ENCODE measurements at places on chromosomes 5 and 9. TPM values are rescaled to one million over a fixed set of nuclear protein-coding genes. Genes with fewer than 3 reads are reported as not detected.

DNA sequence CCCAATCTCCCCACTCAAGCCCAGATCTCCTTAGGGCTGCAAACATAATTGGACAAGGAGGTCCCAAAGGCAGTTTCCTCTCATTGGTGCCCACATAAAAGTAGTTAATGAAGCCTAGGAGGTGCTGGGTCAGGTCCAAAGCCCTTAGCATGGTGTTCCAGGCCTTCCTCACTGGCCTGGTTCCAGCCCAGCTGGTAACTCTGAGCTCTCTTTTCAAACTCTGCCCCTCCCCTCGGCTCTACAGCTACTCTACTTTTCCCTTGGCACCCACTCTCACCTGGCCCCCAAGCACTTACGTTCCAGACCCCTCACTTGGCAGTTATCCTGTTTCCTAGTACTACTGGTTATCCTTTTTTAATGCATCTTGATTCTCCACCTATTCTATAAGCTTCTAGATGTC is 9.9 kb downstream of the SEPTIN8 start:
- DNase-seq: no peak

GRCh38 chr5:132010989-132011621 is 353 bp downstream of the ACSL6 start:
- no peak for DNase-seq

- no peak for DNase-seq
Measured at GRCh38 chr5:68444833-68445232, 229.3 kb downstream of the PIK3R1 start.

GRCh38 chr9:101664453-101664852 is 69.7 kb upstream of the PPP3R2 start:
- DNase-seq: no peak

GRCh38 chr5:39424736-39425637 is at the start of gene DAB2:
DAB2 (minus strand) TSS chr5:39424980; CDS start chr5:39394320, 30,660 bp downstream.
- DNase-seq: peak; percentile 59

- DNase-seq: no peak
Measured at GRCh38 chr5:3325201-3325971, 270.2 kb upstream of the IRX1 start.

- DNase-seq: no peak
Measured at GRCh38 chr9:98216391-98216790, 24.0 kb upstream of the CORO2A start.

GRCh38 chr5:111299067-111299481 is 74.9 kb downstream of the CAMK4 start:
- no peak for DNase-seq

- no peak for DNase-seq
Measured at GRCh38 chr5:14054965-14055963, 87.9 kb upstream of the TRIO start.

DNA sequence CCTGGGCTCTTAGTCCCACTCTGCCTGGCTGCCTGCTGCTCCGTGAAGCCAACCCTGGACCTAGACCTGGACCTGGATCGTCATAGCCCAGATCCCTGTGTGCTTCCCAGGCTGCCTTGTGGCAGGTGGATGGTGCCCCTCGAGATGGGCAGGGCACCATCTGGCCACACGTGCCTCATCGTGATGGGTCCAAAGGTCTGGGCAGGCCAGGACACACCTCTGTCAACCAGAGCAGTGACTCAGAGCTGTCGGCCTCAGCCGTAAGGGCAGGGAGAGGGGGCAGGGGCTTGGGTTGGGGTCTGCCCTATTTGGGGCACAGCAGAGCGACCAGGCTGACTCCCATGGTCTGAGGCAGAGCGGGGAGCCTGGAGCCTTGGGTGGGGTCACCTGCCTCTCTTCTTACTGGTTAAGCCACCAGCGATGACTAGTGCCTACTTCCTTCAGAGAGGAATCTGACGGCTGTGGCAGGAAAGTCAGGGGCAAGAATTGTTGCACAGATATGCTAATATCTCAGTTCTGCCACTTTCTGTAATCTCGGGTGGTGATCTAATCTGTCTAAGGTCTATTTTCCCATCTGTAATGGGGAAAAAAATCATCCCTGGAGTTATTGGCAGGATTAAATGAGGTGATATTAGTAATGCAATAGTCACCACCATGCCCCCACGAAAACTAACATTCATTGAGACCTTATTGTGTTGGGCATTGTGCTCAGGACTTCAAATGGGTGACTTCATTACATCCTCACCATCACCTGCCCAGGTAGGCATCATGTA is 3.2 kb upstream of the CDHR2 start:
- DNase-seq: no peak

GRCh38 chr9:87259543-87260518 is 237.8 kb upstream of the DAPK1 start:
- DNase-seq: no peak

DNA sequence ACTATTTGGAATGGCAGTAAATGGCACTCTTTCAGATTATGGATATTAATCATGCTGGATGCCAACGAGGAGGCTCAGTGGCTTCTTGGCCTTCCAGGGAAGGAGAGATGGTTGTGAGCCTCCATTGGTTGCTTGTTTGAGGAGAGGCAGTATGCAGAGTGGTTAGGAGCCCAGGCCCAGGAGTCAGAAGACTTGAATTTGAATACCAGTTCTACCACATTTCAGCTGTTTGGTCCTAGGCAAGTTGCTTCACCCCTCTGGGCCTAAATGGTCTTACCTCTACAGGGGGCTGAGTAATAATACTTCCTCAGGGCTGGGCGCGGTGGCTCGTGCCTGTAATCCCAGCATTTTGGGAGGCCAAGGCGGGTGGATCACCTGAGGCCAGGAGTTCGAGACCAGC is 52.5 kb downstream of the COL27A1 start:
- DNase-seq: no peak

GRCh38 chr9:114282104-114282485 is 40.8 kb upstream of the ORM1 start:
- DNase-seq: no peak

GRCh38 chr9:2039294-2040180 is 24.4 kb downstream of the SMARCA2 start:
- no peak for DNase-seq

DNA sequence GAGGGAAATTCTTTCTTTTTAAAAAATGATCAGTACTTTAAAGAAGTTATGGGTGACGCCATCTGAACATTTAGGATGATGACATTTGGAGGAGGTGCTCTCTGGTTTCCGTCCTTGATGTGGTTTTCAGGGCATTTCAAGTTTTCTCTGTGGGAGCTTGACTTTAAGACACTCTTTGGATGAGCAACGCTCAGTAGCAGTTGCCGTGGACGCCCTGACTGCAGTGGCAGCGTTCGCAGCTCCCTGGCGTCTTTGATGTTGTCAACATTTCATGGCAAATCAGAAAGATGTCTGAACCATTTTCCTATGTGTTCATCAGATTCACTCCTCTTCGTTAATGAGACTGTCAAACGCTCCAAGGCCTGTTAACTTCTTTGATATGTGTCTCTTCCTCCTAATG is 86.1 kb downstream of the ZNF354C start:
- DNase-seq: peak; percentile 52

GRCh38 chr9:17936365-17936764 is 357.5 kb downstream of the SH3GL2 start:
- DNase-seq: no peak

GRCh38 chr5:138772986-138773594 is 19.9 kb downstream of the CTNNA1 start:
- no peak for DNase-seq

- no peak for DNase-seq
Measured at GRCh38 chr5:179127136-179128040, 67.2 kb downstream of the ZNF354C start.

- DNase-seq: no peak
Measured at GRCh38 chr5:129716651-129717050, 31.2 kb upstream of the MINAR2 start.

GRCh38 chr5:132465059-132465707 is 25.4 kb downstream of the IRF1 start:
- no peak for DNase-seq

DNA sequence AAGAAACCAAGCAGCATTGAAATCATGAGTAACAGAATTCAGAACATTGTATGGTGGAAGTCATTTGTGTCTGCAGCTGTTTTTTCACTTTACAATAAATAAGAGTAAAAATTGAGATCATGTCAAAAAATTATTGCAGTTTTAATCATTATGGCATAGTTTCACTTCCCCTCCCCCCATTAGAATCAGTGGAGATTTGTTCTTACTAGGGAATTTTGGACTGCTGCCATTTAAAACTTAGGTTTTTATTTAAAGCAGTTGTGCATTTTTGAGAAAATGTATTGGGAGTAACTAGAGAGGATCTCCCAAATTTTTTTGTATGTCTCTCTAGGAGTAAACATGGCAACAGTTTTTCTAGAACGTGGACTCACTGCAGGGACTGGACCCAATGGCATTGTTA is 20.4 kb downstream of the GTF3C4 start:
- DNase-seq: no peak

- DNase-seq: no peak
Measured at GRCh38 chr5:11888221-11888620, 16.0 kb downstream of the CTNND2 start.

DNA sequence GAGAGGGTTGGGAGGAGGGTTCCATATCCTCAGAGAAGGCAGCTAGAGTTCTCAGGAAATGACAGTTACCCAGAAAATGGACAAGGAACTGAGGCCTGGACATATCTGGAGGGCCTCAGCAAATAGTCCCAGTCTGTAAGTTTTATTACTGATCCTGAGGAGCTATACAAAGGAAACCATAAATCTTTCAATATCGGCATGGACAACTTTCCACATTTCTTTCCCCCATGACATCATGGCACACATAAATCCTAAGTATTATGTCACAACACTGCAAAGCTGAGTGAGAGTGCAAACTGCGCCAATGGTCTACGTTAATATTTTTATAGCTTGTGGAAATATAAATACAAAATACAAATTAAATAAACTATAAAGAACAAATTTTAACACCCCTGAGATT is 1356.2 kb upstream of the C9orf72 start:
- DNase-seq: no peak

DNA sequence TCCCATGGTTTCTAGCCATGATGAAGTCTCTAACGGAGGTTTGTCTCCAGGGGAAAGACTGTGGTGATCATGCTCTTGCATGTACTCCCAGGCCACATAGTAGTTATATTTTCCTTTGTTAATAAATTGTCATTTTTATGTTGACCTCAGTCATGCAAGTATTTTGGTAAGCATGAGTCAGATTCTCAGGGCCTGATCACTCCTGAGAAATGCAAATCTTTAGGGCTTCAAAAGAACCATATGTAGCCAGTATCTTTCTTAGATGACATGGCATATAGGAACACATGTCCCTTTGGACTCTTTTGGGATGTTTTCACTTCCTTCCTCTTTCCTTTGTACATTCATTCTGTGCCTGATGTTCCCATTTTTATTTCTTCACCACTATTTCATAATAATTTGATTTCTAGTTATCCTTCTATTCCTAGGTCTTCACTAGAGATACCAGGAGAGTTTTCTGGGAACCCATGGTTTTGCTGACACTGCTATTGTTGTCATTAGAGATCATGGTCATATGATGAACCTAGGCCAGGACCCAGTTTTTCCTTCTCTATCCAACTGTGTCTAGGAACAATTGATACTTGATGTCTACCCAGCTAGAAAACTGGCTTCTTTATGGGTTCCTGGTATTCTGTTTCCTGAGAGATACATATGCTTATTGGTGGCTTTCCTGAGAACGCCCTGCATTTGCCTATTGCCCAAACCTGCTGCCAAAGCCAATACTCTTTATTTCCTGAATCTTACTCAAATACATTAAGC is 248.1 kb upstream of the NREP start:
- no peak for DNase-seq

GRCh38 chr9:14418301-14418940 is 104.5 kb upstream of the NFIB start:
- DNase-seq: no peak

- DNase-seq: no peak
Measured at GRCh38 chr9:81687521-81688261, 1.7 kb downstream of the TLE1 start.

GRCh38 chr5:1055896-1056610 is 47.5 kb downstream of the NKD2 start:
- DNase-seq: no peak

GRCh38 chr5:9605041-9605838 is 24.9 kb downstream of the TAS2R1 start:
- no peak for DNase-seq

GFPT2 gene
- total RNA-seq: 0.13 TPM

SV2C gene
- 0.03 TPM for total RNA-seq

GABRA1 gene
- total RNA-seq: not detected

RANBP17 gene
- total RNA-seq: 0.13 TPM

RFESD gene
- 5.1 TPM for total RNA-seq

PRUNE2 gene
- 0.52 TPM for total RNA-seq

C5orf58 gene
- total RNA-seq: not detected

TIMD4 gene
- total RNA-seq: 2.7 TPM

EGR1 gene
- 8.9 TPM for total RNA-seq

ARID3C gene
- 0.34 TPM for total RNA-seq

ARHGEF39 gene
- total RNA-seq: 17.2 TPM

RBM27 gene
- total RNA-seq: 19.4 TPM

SPATA31E1 gene
- not detected for total RNA-seq
